Coronary artery (tissue), 2 donors: ENCODE measurements at places on chromosomes 7 and 10.

- no peak for DNase-seq
These were observed 867.3 kb upstream of the AUTS2 start for GRCh38 chr7:68730964-68731363.

- no peak for DNase-seq
These were observed 80.6 kb downstream of the RGS10 start for GRCh38 chr10:119461923-119462322.

DNA sequence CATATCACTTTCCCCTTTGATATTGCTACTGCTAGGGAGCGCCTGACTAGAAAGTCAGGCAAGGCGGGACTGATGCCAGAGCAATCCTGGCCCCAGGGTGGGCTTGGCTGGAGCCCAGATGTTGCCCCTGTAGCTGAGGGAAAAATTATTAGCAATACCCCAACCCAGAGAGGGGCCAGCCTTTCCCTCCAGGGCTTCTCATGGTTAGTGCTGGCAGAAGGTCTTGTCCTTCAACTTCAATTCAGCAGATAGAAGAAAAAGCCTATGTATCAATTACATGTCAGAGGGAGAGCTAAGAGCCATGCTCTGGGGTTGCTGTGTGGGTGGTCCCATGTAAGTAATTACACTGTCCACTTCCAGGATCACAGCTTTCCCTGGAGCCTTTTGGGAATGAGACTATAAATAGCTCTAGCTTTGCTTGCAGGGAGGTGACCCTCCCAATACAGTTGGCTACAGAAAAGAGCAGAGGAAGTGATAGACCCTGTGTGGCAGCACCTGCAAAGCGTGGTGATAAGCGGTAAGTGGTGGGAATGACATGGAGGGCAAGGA, 579.1 kb downstream of the CCSER2 start:
- no peak for DNase-seq

GRCh38 chr10:69389827-69390490, 26.8 kb downstream of the TACR2 start:
- DNase-seq = no peak

DNA sequence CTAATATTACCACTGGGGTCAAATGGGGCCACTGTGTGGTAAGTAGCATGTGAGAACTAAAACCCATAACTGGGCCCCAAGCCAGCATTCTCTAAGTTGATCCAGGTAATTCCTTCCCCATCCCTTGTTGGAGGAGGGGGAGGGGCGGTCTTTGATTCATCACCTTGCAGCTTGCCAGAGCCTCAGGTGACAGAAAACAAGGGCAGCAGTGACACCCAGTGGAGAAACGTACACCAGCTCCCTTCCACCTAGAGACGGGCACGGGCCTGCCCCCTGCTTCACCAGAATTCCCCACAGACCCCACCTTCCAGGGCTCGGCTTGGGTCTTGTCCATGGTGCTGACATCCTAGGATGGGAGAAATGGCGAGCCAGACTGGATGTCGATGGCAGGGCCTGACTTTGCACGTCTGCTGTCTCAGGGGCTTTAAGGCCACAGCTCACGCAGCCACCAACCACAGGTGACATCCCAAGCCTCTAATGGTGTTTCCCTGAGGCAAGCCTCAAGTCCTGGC, 102.0 kb downstream of the STRA8 start:
- peak; percentile 69 for DNase-seq

GRCh38 chr7:159141660-159142059, 3.0 kb downstream of the VIPR2 start:
- DNase-seq = peak; percentile 60

GRCh38 chr10:1061930-1062774, 6.0 kb downstream of the WDR37 start:
- no peak for DNase-seq

GRCh38 chr7:144525956-144526355, 122.5 kb upstream of the NOBOX start:
- no peak for DNase-seq

DNA sequence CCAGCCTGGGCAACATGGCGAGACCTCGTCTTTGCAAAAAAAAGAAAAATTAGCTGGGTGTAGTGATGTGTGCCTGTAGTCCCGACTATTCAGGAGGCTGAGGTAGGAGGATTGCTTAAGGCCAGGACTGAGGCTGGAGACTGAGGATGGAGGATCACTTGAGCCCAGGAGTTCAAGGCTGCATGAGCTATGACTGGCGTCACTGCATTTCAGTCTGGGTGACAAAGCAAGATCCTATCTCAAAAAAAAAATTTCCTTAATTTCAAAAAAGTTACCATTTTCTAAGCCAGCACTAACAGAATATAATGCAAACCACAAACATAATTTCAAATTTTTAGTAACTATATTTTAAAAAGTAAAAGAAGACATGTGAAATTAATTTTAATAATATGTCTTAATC, 13.4 kb upstream of the SRGN start:
- no peak for DNase-seq

DNA sequence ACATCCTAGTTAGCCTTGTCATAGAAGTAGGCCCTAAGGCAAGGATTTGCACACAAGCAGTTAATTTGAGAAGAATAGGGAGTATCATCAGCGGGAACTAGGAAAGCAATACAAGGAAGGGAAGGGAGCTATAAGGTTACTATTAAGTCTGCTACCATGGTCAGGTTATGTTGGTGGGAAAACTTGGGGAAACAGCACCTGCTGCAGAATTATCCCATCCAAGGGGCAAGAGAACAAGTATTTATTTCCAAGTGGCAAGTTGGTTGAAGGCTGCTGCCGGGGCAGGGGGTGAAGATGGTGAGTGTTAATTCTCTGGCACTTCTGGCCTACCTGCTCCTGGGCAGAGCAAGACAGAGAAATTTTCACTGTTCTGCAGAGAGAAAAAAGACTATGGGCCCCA, 55.0 kb downstream of the CAV1 start:
- no peak for DNase-seq

- no peak for DNase-seq
These were observed 28.0 kb downstream of the PPP1R3C start for GRCh38 chr10:91604553-91605534.

DNA sequence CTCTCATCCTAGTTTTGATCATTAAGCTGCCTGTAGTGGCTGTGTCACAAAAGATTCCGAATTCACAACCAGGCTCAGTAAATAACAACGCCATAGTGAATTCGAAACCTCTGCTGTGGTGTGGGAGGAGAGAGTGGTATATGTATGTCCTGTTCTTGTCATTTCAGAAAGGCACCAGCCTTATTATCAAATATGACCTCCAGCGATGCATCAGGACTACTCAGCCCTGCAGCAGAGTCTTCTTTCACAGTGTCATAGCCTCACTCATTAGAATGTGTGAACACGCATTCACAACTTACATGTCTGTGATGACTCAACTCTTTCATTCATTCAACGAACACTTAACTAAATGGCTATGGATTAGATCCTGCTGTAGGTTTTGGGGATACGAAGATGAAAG, 15.3 kb downstream of the AOC1 start:
- DNase-seq = no peak

DNA sequence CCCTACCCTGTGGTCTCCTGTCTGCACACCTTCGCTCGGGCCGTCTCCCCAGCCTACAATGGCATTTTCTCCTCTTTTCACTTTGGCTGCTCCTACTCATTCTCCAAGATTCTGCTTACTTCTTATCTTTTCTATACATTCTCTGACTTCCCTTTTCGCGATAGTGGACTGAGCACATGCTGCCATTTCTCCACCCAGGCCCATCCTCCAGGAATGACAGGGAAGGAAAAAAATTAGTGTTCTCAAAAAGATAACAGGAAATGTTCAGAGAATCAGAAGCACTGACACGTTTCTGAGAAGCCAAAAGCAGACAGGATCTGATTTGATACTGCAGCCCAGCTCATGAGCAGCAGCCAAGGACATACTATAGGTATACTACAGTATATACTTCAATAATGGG, 6.4 kb upstream of the ANXA11 start:
- no peak for DNase-seq

GRCh38 chr10:32166365-32166764, 110.1 kb upstream of the KIF5B start:
- no peak for DNase-seq

DNA sequence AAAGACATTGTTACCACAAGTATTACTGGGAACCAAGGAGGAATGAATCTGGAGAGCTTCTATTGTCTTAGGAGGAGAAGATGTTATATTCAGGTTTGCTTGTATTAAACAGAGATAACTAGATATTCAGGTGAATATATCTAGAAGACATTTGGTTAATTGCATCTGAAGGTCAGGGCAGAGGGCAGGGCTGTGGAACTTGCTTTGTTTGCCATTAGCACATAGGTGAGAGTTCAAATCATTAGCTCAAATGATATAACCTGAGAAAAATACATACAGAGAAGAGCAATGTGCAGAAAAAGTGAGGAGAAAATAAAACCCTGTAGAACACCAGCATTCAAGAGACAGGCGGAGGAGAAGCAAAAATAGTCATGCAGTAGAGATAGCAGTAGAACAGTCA, 116.8 kb downstream of the DNAJB9 start:
- no peak for DNase-seq

DNA sequence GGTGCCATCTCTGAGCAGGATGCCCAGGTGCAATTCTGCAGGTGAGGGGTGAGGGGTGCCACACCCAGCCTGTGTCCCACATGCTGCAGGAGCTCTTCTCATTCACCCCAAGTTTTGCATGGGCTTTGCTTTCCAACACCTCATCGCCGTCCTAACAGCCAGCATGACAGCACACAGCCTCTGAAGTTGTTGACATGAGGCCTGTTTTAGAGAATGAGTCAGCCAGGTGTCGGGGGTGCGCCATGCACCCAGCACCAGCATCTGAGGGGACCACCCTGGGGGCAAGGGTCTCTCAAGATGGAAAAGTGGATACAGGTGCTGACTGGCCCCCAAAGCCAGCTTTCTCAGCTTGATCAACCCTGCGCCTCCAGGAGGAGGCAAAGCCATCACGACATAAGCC, 146.0 kb downstream of the GRID1 start:
- DNase-seq = no peak

GRCh38 chr10:1449021-1449420, 288.3 kb downstream of the ADARB2 start:
- DNase-seq = no peak

GRCh38 chr10:43127442-43127841, 10.8 kb upstream of the CSGALNACT2 start:
- DNase-seq = no peak

GRCh38 chr10:44045020-44045419, 339.9 kb downstream of the CXCL12 start:
- no peak for DNase-seq

DNA sequence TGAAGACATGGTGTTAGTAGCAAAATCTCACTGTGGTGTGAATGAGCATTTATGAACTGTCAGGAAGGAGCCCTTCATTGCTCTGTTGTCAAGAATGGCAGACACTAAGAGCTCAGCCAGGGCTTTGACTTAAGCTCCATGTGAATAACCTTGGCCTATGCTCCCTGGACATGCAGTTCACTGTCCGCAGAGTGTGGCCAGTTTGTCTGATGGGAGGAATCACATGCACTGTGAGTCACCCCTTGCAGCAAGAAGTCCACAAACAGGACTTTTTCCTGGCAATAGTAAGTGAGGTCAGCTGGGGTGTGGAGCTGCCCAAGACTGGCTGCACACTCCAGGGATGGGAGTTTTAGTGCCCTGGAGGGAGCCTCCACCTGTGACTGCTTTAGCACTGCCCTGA, 49.5 kb downstream of the ZNF37A start:
- DNase-seq = no peak

DNA sequence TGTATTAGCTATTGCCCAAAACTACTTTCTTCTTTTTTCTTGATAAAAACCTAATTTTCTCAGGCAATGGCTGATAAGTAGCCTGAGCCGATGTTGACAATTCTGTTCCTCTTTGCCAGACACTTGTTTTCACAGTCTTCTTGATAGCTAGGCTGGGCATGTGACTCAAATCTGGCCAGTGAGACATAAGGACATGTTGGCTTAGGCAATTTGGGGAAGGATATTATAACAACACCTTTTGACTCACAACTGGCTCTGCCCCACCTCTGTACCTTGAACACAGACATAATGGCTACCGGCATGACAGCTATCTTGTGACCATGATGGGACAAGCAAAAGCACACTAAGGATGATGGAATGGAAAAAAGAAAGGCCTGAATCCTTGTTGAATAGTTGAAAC, 72.9 kb upstream of the GPR22 start:
- DNase-seq = no peak

DNA sequence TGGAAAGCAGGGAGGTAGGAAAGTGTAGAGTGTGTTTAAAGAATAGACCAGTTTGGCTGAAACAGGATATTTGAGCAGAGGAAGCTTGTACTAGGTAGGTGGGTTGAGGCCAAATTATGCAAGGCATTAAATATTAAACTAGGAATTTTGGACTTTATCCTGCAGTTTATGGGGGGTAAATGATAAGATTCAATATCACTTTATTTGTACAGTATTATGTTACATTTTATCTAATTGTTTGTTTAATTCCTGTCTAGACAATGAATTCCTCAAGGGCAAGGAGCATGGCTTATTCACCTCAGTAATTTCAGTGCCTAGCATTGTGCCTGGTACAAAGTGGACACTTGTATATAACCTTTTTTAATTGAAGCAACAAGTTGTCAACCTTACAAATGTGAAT, 125.9 kb downstream of the CFTR start:
- no peak for DNase-seq
